Stimulated activated CD8-positive, alpha-beta memory T cell treated with anti-CD3 and anti-CD28 coated beads, Interleukin-4, amount 100 ng/mL, for 1 hour (primary cell): ENCODE measurements at places on chromosomes 5 and 9.

DNA sequence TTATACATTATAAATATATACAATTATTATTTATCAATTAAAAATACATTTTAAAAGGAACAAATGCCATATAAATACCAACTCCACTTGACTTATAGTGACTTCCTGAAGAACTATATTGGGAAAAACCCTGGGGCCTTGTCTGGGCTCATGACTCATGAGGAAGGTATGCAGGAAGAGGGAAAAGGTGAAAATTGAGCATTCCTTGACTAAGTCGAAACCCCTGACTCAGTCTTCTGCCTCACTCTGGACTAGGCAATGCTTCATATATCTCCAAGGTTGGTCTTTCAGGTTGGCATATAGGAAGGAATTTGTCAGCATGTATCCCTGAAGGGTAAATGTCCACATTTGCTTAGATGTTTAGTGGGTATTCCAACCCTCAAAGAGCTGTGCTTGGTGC, 78.5 kb downstream of the SH3TC2 start:
- DNase-seq: no peak

DNA sequence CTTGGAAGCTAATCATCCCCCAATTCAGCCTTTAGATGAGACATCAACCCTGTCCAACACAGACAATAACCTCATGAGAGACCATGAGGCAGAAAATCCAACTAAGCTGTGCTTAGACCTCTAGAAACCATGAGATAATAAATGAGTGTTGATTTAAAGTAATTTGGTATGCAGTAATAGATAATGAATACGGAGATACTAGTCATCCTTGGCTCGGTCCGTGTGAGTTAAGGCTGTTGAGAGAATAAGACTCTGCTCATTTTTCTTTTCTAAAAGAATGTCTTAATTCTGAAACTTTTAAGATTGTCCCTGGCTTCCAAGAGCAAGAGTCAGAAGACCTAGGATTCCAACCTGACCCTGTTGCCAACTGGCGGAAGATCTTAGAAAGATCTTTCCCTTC, 6.1 kb downstream of the TNC start:
- DNase-seq: no peak

DNA sequence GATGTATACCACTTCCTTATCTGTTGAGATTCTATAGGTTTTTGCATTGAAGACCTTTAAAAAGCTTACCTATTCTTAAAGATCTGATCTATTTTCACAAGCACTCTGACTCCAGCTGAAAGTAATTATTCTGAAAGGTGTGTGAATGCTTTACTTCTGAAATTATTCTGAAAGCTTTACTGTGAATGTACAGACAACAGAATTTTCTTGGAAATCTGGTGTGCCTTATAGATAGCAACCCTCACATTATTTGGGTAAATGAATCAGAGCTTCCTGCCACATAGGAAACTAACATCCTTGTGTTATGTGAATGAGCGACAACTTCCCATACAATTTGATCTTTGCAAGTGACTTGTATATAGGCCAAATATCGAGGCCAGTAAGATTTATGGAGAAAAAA, 6.5 kb downstream of the CDO1 start:
- DNase-seq: no peak

DNA sequence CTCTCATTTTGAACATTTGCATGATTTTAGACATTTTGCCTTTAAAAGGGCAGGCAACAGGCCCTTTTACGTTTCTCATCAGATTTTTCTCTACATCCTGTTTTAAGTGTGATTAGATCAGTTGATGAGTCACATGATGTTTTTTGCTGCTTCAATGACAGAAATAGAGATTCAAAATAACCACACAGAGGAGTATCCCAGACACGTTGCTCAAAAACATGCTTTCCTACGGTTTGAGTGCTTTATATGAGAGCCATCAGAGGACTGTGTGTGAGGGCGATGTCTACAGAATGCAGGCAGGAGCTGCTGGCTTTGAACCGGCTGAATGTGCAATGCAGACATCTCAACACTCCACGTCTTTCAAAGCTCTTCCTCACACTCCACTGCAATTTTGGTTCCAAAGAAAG, 42.1 kb downstream of the OTULIN start:
- DNase-seq: no peak

DNA sequence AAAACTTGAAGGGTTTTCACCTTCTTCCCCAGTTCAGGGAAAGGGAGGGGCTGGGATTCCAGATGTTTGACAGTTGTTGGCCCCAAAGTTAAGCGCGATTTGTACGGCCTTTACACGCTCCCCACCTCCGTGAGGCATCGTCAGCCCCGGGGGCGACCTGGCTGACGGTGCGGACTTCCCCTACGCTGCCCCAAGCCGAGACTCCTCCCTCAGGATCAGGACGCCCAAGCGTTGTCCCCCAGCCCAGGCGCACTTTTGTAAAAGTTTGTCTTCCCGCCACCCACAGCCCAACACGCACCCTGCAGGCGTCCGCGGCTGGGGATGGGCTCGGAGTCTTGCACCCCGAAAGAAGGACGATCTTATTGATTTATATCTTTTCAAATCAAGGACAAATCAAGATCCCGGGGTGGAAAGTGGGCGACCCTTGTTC, 713 bp downstream of the MOB3B start:
- no peak for DNase-seq

GRCh38 chr5:113044776-113045465, 68.3 kb downstream of the DCP2 start:
- no peak for DNase-seq

DNA sequence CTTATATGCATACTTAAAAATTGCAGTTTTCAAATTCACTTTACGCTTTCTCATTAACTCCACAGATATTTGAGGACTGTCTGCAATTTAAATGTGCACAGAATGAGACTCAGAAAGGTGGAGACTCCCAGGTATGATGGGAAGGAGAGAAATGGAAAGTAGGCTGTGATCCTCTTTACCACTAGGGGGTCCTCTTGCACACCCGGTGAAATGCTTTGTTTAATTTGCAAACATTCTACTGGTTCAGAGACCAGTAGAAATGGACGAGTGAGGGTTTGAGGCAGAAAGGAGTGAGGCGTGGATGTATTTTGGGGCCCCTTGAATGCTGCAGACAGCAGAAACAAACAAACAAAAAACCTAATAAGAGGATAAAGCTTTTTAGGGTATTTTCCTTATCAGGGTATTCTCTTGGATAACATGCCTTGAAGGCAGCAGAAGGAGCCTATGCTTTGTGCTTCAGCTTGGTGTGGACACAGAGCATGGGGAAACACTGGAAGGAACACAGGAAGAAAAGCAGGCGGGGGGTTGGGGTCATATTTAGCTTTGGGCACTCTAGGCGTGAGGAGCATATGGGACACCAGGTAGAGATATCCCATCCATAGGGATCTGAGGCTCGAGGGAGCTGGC, 410.1 kb downstream of the DMRT2 start:
- no peak for DNase-seq

DNA sequence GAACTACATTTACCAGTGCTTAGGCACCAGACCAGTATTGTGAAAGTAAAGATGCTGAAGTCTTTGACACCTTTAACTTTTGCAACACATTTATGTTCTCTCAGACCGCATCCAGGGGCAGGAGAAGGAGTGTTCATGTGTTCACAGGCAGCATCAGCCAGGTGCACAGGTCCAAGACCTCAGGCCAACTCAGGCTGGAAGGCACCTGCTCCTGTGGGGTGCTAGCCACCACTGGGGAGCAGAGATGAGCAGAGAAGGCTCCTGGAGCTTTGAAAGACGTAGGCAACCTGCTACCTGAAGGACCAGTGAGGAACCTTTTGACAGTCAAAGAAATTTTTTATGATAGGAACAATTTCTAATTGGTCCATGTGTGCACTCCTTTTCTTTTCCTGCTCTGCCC, 35.6 kb downstream of the DAPK1 start:
- no peak for DNase-seq

- DNase-seq: no peak
Observed at GRCh38 chr5:2688586-2688985, 62.9 kb downstream of the IRX2 start.
